ENCODE measurements at places on chromosomes 5 and 9.

DNA sequence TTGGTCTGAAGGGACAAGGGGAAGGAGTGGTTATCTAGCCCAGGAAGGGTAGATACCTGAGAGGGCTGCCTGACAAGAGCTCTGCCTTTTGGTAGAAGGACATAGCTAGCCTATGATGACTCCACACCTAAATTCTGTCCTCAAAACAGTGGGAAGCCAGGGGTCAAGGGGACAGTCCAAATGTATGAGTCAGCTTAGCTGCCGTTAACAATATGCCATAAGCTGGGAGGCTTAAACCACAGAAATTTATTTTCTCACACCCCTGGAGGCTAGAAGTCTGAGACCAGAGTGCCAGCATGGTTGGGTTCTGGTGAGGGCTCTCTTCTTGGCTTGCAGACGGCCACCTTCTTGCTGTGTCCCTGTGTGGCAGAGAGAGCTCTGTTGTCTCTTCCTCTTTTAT is 306.4 kb downstream of the NTRK2 start:
- DNase-seq = no peak

DNA sequence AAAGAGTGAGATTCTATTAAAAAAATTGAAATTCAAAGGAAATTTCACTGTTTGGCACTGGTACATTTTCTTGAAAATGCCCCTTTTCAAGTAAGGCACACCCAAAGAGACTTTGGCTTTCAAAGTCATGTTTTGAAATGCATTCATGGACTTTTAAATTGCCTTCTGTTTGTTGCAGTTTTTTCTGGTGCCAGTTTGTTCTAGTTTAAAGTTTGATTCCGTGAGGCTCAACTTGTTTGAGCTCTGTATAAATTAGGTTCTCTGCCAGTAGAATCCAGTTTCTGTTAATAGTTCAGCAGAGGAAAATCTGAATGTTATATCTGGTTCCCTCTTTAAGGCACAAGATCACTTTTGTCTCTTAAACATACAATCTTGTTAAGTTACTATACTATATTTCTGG is 16.4 kb downstream of the ATP6V0E1 start:
- DNase-seq = no peak

- DNase-seq = no peak
These were observed 16.5 kb upstream of the PRSS3 start for GRCh38 chr9:33778700-33779351.

GRCh38 chr9:127667127-127667844 is 39.5 kb upstream of the CFAP157 start:
- DNase-seq = no peak

- no peak for DNase-seq
These were observed 10.5 kb upstream of the S1PR3 start for GRCh38 chr9:88980740-88981203.

DNA sequence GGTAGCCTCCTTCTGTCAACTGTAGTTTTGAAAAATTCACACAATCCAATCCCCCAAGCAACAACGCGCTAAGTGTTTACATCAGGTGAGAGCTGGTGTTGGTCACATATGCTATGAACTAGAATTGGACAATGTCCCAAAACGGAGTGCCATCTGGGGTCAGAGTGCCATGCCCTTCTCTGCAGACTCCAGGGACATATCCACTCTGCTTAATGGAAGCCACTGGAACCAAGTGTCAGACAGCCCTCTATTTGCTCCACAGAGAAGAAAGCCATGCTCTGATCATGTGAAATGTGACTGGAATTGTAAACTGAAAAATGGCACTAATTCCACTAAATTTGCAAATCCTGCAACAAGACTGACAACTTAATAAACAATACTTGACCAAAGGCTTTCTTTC is 12.2 kb downstream of the ABCA1 start:
- DNase-seq = no peak

GRCh38 chr9:33297432-33297831 is 7.1 kb downstream of the NFX1 start:
- DNase-seq = no peak

- DNase-seq = no peak
These were observed 61.6 kb downstream of the PSAT1 start for GRCh38 chr9:78358329-78359051.

GRCh38 chr5:139468421-139468931 is 2.3 kb upstream of the SMIM33 start:
- no peak for DNase-seq

DNA sequence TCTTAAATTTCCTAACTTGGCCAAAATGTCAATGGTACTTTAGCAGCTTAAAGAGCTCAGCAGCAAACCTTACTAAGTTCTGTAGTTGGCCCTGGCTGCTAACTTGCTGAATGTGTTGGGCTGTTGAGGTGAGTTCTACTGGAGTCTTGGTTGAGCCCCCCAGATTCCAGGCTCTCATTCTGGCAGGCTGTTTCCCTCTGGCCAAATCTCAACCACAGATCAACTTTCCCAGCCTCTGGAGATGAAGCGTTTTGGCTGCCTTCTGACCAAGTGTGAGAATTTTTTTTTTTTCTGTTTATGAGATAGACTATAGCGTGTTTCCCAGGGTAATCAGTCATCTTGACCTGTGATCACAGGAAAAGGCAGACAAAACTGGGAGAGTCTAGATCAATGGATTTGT is 343.7 kb downstream of the EBF1 start:
- no peak for DNase-seq

- DNase-seq = no peak
These were observed 51.8 kb downstream of the SLC1A3 start for GRCh38 chr5:36658038-36658756.

GRCh38 chr5:968881-969280 is 39.7 kb upstream of the NKD2 start:
- DNase-seq = no peak

- no peak for DNase-seq
These were observed 5.4 kb upstream of the FAM120A start for GRCh38 chr9:93446073-93446472.

- no peak for DNase-seq
These were observed 2.1 kb downstream of the CFAP77 start for GRCh38 chr9:132412089-132412488.

GRCh38 chr9:91676046-91676445 is 252.4 kb upstream of the NFIL3 start:
- no peak for DNase-seq

GRCh38 chr5:74342948-74343682 is 297.4 kb downstream of the ENC1 start:
- DNase-seq = no peak

GRCh38 chr9:26566141-26566540 is 326.5 kb downstream of the CAAP1 start:
- no peak for DNase-seq

GRCh38 chr9:116855881-116856662 is 169.0 kb downstream of the TRIM32 start:
- DNase-seq = no peak

DNA sequence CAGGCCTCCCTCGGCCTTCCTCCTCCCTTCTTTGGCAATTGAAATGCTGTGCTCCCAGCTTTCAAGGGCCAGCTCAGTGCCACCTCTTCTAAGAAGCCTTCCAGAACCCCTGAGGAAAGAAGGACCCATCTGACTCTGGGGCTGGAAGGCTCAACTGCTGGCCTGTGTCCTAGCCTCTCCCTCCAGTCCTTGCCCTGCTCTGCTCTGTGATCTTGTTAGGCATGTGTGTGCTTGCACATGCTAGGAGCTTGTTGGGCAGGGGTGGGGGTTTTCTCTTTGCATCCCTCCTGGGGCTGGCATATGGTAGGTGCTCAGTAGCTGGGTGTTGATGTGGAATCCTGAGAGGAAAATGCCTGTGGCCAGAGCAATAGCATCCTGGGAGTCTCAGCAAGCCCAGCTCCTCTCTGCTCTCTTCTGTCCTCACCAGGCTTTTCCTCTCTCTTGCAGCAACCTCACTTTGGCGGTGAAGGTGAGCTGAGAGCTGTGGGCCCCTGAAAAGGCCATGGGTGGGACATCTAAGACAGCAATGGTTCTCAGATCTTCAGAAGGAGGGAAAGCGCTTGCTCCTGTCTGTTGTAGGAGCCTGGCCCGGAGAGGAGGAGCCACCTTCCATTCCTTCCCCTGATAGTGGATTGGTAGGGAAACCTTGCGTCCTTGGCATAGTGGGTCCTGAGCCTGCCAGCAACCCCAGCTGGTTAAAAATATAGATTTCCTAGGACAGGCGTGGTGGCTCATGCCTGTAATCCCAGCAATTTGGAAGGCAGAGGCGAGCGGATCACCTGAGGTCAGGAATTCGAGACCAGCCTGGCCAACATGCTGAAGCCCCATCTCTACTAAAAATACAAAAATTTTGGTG is 9.9 kb downstream of the DOLK start:
- DNase-seq = no peak

GRCh38 chr9:72039532-72039931 is 20.9 kb downstream of the C9orf57 start:
- no peak for DNase-seq

GRCh38 chr5:149315753-149316152 is 29.5 kb upstream of the GRPEL2 start:
- DNase-seq = no peak

- no peak for DNase-seq
These were observed 34.0 kb upstream of the SLC28A3 start for GRCh38 chr9:84374516-84374915.

GRCh38 chr9:116432051-116432450 is 255.1 kb upstream of the TRIM32 start:
- DNase-seq = no peak

- no peak for DNase-seq
These were observed 23.3 kb upstream of the MEGF9 start for GRCh38 chr9:120737416-120738165.

DNA sequence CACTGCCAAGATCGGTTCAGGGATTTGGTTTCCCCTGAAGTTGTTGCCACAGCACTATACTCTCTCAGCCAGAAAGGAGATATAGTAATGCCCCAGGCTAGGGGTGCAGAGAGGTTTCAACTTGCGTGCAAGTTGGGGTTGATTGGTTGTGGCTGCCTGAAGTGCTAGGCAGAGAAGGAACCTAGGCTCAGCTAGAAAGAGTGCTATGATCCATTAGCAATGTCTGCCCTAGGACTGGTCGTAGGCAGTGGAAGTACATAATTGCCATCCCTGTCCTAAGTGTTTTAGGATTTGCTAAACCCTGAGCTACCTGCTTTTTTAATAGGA is 136.6 kb upstream of the SMIM23 start:
- DNase-seq = no peak

DNA sequence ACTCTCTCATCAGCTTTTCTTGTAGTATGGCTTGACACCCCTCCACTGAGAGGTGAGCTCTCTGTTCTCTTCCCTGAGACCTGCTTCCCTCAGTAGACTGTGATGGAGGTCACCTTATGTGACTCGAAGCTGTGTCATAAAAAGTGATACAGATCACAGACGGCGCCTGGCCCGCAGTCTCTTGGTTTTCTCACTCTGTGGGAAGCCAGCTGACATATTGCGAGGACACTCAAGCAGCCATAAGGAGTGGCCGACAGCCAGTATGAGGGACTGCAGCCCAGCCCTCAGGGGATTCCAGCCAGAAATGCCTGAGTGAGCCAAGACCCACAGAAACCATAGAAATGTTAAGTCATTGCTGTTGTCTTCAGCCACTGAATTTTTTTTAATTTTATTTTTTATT is 38.0 kb downstream of the GADD45G start:
- DNase-seq = no peak

DNA sequence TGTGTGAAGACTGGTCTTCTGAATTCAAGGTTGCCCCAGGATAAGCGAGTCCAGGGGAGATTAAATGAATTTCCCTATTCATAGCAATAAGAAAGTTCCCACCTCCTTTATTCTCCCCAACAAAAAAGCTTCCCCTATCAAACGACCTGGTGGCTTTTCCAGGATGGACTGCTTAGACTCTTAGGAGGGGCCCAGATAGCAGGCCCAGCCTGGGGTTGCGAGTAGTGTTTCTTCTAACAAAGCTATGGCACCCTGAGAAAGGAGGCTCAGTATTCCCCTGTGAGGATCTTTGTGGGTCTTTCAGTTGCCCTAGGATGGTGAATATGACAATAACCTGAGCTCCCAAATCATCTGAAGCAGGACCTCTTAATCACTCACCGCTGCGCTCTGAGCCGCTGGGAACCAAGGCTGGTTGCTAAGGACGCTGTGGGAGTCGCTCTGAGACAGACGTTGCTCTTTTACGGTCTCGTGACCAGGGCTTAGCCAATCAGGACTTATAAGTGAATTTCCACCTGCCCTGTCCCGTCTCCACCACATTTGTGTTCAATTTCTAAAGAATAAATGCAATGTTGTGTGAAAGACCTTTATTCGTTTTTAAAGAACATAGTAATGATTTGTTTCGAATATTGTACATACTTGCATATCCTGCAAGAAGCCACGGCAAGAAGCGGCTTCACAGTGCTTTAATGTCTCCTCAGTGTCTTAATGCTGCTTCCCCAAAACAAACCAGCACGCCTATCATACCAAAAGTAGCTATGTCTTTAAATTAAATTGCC is at the start of gene TMEM232:
TMEM232 (minus strand) TSS at position 423 of the 776 bp plus-strand sequence. CDS start 59,319 bp downstream, outside the sequence.
- no peak for DNase-seq

GRCh38 chr9:129211686-129212085 is 33.6 kb upstream of the IER5L start:
- DNase-seq = no peak
